ENCODE measurements at places on chromosomes 12 and 14.

DNA sequence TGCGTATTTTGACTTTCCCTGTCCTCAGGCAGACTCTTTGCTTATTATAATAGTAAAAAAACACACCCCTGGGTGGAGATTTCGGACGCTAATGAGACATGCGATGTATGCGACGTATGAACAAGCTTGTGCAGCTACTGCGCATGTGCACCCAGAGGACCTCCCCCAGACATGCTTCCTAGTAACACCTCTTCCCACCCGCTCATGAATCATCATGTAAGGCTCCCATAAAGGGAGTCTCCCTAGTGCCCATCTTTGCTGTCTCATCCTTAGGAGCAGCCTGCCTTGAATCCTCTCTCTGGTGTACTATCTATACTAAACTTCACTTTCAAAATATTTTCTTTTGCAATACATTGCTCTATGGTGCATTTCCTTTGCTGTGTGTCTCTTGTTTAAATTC lies 210.1 kb downstream of the TMEM132D start:
- no peak for DNase-seq

- peak; percentile 22 for DNase-seq
Observed at GRCh38 chr12:62522984-62523383, 56.4 kb downstream of the MON2 start.

- DNase-seq = peak; percentile 63
Observed at GRCh38 chr14:103334644-103335622, 896 bp downstream of the EIF5 start.

DNA sequence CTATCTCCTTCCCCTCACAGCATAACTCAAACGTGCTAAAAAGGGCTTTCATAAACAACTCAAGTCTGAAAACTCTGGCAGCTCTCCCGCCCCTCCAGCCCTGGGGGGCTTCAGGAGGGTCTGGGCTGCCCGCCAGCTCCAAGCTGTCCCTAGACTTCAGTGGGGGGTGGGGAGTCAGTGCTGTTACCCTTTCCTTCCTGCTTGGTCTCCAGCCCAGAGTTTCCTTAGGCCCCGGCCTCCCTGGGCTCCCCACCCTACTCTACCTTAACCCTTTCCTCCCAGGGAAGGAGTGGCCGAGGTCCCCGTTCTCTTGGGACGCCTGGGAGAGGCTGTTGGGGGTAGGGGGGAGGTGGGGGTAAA lies 530 bp upstream of the NYNRIN start:
- no peak for DNase-seq

DNA sequence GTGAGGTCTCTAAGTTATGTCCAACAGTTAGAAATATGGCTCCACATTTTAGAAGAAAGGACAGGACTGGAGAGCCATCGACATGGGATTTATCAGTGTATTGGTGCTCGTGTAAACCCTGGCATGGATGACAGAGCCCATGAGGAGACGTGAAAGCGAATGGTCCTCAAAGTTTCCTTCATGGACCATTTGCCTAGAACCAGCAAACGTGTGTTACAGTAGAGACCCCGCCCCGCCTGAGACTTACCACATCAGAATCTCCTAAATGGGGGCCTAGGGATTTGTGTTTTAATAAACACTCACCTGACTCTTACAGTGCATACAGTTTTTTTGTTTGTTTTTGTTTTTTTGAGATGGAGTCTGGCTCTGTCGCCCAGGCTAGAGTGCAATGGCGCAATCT lies 12.2 kb downstream of the EVL start:
- DNase-seq = no peak

DNA sequence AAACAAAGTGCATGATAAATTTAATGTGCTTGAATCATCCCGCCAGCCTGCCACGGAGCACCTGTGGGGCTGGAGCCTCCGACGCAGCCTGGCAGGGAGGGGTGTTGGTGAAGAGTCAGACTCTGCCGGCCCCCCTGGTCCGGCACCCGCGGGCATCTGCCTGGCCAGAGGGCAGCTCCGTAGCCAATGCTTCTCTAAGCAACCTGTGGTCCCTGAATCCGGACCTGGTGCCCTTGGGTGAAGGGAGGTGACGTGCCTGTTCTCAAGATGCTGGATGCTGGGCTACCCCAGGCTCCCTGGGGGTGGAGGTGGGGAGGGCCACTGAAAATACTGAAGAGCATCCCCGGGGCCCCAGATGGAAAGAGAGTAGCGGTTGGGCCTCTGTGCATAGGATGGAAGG lies 158.6 kb upstream of the C14orf180 start:
- no peak for DNase-seq

DNA sequence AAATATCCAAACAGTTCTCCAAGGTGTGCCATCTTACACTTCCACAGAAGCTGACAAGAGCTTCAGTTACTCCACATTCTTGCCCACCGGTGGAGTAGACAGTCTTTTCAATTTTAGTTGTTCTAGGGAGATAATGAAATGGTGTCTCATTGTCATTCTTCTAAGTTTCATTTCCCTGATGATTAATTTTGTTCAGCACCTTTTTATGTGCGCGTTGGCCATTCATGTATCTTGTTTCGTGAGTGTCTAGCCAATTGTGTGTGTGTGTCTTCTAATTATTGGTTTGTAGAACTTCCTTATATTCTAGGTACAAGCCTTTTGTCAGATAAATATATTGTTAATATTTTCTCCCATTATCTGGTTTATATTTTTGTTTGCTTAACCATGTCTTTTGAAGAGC lies 63.1 kb downstream of the GLT1D1 start:
- no peak for DNase-seq

DNA sequence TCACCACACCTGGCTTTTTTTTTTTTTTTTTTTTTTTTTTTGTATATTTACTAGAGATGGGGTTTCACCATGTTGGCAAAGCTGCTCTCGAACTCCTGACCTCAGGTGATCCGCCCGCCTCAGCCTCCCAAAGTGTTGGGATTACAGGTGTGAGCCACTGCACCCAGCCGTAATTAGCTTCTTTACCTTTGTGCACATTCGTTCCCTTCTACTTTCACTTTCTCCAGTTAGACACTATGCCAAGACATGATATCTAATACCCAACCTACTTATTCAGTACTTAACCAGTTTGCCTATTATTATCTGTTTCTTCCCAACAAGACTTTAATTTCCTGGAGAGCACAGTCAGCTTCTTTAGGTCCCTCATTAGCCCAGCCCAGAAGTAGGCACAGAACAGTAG lies 5.3 kb downstream of the STYK1 start:
- no peak for DNase-seq

GRCh38 chr12:32302218-32303173 lies 96.9 kb upstream of the FGD4 start:
- peak; percentile 46 for DNase-seq

DNA sequence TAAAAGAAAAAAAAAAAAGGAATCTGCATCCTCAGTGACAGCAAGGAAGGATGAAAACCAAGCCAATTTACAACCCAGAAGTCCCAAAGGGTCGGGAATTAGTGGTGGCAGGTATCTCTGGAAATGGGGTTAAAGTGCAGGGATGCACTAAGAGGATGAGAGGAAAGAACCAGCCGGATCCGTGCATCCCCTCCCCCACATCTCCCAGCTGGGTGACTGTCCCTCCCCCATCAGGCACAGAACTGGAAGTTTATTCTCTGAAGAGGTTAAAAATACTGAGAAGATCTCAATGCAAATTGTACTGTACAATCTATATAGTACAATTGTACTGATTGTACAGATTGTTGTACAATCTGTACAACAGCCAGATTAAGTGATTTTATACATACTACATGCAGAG lies 15.4 kb downstream of the CLMN start:
- DNase-seq = no peak

DNA sequence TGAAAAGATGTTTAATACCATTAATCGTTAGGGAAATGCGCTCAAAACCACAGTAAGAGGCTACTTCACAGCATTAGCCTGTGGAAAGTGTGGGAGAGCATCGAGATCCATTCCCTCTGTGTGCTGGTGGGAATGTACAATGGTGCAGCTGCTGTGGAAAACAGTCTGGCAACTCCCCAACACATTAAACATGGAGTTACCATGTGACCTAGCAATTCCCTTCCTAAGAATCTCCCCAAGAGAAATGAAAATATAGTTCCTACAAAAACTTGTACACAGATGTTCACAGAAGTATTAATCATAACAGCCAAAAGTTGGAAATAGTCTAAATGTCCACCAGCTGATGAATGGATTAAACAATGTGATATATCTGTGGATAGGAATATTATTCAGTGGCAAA lies 23.8 kb downstream of the MLXIP start:
- DNase-seq = peak; percentile 59

DNA sequence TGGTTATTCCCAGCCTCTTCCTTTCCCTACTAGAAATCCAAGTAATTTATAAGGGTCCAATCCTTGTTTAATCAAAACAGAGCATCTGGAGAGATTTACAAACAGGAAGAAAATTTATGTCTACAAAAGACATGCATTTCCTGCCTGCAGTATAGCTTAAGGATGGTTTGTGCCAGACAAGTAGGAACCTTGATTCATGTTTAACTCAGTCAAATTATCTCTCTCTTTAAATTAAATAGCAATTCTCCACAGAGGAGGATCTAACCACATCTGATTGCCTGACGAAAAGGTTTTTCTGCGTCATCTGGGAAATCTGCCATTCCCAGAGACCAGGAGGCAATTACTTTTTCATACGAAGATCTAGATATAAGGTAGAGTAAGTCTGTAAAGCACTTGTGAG lies 105.2 kb downstream of the ZFC3H1 start:
- peak; percentile 4 for DNase-seq

GRCh38 chr14:55840821-55841220 lies 260.8 kb downstream of the KTN1 start:
- DNase-seq = no peak

DNA sequence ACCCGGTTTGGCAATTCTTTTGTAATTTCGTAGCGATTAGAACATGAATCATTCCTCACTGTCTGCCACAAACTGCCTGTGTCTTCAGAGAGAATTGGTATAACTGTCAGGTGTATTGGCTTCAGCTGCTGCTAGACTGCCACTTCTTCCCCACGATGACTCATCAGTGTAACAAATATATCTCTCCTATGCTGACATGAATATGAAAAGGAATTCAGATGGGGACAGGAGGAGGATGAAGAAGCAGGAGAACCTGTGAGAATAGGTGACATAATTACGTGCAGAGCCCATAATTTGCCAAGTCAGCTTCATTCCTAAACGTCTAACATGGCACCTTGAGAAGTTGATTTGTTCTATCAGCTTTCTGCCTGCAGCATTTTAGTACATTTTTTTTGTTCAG lies 64.9 kb downstream of the FRMD6 start:
- DNase-seq = peak; percentile 60

DNA sequence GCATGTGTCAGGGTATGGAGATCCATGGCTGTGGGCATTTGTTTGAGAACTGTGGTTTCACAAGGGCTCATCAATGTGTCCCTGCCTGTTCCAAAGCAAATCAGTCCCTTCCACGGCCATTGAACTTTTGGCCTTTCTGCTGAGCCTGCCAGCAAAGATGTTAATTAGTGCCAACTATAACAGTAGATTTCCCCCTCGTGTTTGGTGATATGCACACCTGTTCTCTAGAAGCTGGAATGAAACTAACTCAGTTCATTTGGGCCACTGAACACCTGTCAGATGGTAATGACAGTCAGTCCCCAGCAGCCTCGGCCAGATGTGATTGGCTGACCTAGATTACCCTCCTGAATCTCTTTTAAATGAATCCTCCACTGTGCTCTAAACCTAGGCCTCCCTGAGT lies 43.2 kb downstream of the IRAK3 start:
- DNase-seq = no peak

DNA sequence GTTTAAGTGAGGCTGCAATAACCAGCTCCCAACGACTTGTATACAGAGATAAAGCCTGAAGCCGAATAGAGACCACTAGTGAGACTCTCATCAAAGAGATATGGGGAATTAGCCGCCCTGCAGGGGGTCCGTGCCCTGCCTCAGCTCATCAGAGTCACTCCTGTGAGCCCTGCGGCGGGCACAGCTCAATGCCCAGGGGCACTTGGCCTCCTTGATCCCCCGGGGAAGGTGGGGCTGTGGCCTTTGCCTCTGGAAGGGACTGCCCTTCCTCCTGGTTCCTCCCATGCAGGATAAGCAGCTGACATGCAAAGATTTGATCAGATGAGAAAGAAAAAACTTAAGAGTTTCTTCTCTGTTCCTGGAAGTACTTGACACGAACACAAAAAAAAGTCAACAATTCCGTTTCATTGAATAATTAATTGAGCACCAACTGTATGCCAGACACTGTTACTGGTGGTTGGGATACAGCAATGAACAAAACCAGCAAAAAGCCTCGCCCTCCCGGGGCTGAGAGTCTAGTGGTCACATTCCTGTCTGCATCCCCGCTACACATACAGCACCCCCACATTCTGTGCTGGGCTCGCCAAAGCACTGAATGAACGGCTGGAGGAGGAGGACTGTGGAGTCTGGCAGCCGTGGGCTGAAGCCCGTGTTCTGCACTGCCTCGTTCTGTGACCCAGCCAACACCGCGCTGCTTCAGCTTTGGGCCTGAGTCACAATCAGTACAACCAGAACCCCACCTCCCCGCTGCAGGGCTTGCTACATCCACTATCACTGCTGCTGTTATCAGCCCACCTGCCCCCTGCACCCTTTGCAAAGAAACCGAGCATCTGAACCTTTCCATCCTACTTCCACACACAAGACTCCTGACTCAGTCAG lies 10.3 kb downstream of the TTC7B start:
- DNase-seq = no peak

DNA sequence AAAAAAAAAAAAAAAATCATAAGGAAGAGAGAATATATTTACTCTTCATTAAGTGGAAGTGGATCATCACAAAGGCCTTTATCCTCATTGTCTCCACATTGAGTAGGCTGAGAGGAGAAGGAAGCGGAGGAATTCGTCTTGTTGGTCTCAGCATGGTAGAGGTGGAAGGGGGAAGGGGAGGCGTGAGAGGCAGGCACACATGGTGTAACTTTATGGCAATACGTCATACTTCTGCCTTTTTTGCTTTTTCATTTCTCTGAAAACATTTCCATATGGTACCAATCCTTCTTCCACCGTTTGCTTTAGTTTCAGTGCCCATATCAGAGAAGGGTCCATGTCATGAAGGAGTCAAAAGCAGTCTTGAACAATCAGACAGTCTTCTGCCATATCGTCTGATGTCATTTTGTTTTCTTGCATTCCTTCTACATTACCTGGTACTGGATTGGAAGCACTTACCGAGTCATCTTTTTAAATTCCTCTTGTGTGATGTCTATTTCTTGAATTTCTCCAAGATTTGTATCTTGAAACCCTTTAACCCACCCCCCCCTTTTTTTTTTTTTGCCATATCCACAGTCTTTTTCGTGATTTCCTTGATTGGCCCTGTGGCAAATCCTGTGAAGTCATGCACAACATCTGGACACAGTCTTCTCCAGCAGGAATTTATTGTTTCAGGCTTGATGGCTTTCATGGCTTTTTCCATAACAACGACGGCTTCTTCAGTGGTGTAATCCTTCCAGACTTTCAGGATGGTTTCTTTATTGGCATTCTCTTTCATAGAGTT lies 8.9 kb downstream of the FUT8 start:
- DNase-seq = peak; percentile 83

- DNase-seq = peak; percentile 14
Observed at GRCh38 chr14:72615451-72616121, 278.3 kb downstream of the DPF3 start.

DNA sequence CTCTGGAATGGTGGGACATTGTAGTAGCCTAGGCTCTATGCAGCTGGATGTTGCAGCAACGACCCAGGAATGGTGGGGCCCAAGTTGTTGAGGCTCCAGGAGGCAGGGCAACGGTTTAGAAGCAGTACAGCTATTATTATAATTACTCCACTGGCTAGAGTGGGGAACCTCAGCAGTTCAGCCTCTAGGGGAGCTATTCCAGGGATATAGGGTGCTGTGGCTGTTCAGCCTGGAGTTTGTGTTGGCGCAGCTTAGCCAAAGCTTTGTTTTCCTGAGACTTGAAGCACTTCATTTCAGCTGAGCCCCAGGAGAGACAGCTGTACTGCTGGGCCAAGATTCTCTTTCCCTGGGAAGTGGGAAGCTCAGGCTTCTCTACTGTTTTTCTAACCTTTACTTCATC lies 1023.0 kb upstream of the ATXN7L3B start:
- DNase-seq = no peak
